ENCODE measurements at places on chromosomes 7 and 10.

GRCh38 chr10:11757454-11757820, 15.3 kb downstream of the ECHDC3 start:
- DNase-seq: peak; percentile 27

DNA sequence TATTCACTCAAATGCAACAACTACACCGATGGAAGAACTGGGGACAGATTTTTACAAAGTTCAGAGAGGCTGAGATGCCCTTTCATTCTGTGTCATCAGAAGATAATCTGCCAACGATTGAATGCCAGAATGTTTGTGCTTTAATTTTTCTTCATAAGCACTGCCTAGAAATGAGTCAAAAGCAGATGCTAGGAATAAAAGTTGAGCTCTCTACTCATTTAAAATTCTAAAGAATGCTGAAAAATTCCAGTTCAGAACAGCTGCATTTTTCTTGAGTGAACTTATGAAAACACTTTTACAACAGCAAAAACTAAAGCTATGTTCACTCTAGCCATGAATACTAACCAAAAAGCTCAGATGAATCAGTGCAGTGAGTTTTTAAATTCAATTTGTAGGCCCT, 22.3 kb upstream of the FAM133B start:
- DNase-seq: no peak

DNA sequence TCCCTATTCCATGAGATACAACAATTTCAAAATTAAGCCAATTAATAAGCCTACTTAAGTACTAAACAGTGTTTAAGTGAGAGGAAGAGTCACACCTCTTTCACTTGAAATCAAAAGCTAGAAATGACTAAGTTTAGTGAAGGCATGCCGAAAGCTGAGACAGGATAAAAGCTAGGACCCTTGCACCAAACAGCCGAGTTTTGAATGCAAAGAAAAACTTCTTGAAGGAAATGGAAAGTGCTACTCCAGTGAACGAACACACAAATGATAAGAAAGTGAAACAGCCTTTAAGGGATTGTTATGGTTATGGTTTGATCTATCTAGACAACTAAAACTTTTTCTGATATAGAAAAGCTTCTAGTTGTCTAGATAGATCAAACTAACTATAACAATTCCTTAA, 135.4 kb upstream of the KMT2E start:
- no peak for DNase-seq

GRCh38 chr7:150411606-150412005, 32.5 kb downstream of the ZNF775 start:
- DNase-seq: no peak

DNA sequence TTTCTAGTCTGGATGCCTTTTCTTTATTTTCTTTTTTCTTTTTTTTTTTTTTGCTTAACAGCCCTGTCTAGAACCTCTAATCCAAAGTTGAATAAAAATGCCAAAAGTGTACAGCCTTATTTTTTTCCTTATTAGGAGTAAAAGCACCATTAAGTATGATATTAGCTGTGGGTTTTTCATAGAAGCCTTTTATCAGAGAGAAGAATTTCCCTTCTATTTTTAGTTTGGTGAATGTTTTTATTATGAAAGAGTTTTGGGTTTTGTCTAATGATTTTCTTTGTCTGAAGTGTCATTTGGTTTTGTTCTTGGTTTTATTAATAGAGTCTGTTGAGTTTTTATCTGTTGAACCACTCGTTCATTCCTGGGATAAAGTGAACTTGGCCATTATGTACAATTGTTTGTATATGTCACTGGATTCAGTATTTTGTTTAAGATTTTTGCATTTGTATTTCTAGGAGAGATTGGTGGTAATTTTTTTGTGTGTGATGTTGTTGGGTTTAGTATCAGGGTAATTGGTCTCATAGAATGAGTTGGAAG, 49.5 kb downstream of the PALS2 start:
- no peak for DNase-seq

- no peak for DNase-seq
These were observed 353.9 kb downstream of the HPSE2 start for GRCh38 chr10:98881789-98882188.

- no peak for DNase-seq
These were observed 503.8 kb downstream of the LRMDA start for GRCh38 chr10:75935240-75935639.

DNA sequence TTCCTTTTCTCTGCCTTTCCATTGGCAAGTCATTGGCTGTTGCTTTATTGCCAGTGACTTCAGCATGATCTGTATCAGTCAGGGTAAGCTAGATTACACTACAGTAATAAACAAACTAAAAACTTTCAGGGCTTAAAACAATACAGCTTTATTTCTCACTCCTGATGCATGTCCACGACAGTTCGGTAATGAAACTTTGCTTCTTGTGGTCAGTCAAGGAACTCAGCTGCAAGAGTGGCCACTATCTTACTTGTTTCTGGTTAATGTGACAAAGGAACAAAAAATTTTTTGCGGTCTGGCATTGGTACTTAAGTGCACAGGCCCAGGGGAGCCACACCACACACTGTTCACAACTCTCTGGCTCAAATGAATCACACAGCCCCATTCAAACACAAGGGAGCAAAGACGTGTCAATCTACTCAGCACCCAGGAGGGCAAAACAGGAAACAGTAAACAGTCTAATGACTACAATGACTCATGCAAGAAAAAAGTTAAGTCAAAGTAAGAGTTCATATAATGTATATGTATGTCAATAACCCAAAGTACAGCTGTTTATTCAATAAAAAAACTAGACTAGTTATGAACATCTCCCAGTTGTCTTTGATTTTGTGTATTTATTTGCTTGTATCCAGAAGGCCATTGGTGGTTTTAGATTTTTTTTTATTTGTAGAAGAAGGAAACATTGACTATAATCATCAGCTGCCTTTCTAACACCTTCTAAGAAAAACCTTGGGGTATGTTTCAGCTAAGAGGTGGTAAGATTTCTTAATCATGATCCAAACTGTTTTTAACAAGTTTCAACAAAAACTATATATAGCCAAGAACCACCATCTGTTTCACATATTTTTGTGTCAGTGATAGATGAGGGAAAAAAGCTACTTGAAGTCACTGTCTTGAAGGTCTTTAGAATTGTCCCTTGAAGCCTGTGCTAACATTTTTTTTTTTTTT, 134.4 kb upstream of the FAM3C start:
- peak; percentile 99 for DNase-seq

DNA sequence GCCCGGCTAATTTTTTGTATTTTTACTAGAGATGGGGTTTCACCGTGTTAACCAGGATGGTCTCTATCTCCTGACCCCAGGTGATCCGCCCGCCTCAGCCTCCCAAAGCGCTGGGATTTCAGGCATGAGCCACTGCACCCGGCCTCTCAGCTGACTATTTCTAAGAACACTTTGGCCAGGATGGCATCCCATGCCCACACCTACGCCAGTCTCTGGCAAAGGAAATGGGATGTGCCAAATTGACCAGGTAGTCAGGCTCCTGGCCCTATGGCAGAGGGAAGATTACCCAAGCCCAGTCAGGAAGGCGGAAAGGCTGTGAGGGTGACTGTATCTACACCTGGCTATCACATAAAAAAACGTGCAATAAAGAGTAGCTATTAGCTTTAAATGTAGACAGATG, 94.1 kb upstream of the DUSP5 start:
- no peak for DNase-seq

DNA sequence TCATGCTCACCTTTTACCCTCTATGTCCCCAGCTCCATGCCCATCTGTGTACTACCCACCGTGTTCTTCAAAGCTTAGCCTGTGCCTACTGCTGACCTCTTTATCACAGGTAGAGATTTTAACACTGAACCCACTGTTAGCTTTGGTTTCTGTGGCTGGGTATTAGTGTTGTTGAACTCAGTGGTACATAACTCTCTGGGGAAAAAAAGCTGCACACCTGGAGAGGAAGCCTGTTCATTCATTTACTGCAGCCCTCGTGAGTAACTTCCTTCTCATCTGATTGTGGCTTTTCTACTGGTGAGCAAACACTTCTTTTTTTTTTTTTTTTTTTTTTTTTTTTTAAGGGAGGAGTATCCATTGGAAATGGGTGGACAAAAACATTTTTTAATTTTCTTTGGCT, 326.3 kb downstream of the CCSER2 start:
- no peak for DNase-seq

DNA sequence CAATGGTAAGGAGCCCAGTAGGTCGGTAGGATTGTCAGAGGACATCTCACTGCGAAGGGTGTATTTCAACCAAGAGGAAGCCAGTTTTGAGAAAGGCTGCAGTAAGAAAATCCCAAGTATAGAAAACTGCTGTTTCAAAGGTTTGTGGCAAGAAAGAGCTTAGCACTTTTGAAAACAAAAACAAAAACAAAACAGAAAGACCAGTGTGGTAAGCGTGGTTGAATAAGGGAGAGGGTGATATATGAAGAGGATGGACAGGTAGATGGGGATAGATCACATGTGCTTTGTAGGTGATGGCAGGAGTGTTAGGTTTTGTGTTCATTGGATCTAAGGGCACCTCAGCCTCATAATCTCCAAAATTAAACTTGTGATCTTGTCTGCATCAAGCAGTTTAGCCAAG, 141.6 kb upstream of the WNT16 start:
- no peak for DNase-seq

GRCh38 chr10:121573538-121573941, 24.7 kb downstream of the FGFR2 start:
- DNase-seq: no peak

DNA sequence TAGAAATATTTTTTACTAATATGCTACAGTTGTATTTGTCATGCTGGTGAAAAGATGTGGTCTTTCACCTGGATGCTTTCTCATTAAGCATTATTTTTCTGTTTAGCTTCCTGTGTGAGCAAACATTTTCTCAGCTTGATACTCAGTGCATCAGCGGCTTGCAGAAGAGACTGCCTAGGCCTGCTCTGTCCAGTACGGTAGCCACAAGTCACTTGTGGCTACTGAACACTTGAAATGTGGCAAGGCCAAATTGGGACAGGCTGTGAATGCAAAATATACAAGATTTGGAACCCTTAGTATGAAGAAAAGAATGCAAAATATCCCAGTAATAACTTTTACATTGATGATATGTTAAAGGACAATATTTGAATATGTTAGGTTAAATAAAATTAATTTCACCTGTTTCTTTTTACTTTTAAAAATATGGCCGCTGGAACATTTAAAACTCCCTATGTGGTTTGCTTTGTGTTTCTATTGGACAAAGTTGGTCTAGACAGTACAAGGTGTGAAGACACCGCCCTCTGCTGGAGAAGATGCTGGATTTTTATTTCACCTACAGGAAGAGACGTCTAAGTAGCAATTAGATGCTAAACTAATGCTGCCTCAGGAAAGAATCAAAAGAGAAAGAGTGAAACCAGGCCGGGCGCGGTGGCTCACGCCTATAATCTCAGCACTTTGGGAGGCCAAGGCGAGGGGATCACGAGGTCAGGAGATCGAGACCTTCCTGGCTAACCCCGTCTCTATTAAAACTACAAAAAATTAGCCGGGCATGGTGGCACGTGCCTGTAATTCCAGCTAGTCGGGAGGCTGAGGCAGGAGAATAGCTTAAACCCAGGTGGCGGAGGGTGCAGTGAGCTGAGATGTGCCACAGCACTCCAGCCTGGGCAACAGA, 5.3 kb downstream of the SRGN start:
- peak; percentile 80 for DNase-seq

DNA sequence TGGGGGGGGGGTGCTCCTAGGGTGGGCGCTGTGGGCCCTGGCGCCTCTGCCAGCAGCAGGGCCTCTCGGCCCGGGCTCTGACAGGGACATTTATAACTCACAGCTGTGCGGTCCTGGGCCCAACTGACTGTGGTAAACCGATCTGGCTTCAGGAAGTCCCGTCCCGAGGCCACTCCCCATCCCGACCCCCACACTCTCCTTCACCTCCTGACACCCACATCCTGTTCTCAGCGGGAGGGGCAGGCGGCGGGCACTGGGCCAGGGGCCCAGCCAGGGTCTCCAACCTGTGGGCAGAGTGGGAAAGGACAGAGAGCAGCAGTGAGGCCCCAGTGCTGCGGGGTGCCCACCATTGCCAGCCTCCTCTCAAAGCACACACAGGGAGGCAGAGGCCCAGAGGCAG, 69.1 kb downstream of the ZMIZ1 start:
- peak; percentile 79 for DNase-seq

DNA sequence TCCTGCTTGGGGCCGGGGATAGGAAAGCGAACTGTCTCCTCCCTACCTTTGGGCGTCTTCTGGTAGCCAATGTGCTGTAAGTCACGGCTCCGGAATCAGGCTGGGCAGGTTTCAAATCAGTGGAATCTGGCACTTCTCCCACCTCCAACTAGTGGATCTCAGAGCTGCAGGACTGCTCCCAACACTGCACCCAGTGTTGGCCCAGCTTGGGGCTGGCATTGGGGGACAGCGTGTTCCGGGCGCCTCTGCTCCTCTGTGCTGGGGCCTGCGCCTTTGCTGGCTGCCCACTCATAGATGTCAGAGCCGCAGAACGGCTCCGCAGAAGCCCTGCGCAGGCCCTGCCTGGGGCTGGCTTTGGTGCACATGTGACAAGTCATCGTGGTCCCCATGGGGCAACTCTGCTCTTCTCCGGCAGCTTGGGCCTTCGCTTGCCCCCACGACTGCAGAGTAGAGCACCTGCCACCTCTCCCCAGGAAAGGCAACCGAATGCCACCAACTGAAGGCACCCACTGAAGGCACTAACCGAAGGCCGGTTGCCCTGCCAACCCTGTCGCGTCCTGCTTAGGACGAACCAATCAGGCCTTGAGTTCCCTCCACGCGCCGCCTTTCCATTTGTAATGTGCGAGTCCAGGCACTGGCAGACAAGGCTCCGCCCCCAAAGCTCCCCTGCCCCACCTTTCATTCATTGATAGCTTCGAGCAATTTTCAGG, 85.5 kb upstream of the ABI1 start:
- DNase-seq: no peak

DNA sequence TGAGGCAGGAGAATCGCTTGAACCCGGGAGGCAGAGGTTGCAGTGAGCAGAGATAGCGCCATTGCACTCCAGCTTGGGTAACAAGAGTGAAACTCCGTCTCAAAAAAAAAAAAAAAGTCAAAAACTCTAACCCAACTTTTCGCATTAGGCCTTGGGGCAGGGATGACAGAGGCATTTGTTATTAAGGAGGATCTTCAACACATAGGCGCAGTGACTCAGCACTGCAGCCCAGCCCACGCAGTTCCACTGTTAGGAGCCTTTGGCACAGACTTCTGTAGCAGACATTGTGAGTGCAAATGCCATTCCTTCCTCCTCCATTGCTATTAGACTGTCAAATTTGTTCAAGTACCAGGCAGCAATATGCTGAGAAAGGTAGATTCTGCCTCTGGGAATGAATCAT, 43.1 kb upstream of the KLHL7 start:
- DNase-seq: peak; percentile 96

DNA sequence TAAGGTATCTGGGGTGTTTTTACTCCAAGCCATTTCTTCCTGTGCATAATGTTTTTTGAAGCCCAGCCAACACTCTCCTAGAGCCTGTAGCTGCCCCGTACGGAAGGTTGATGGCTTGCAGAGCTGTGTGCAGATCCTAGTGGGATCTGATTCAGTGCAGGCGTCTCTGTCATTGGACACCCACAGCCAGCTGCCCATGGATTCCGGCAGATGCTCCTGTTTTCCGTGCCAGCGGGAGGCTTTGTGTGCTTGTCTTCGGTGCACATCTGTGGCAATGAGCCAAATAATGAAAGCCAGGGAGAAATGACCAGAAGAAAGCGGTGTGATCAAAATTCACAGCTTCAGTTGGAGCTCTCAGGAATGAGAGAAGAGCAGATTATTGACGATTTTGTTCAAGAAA, 426.4 kb downstream of the TYW1 start:
- peak; percentile 5 for DNase-seq

GRCh38 chr10:31756729-31757110, 171.9 kb downstream of the ARHGAP12 start:
- DNase-seq: no peak

GRCh38 chr10:25614652-25615051, 319.4 kb upstream of the MYO3A start:
- no peak for DNase-seq

- no peak for DNase-seq
These were observed 201.5 kb downstream of the LRMDA start for GRCh38 chr10:75632805-75633462.
